ENCODE measurements at places on chromosomes 1 and 21.
A peak's percentile ranks its signal among the peaks of the same experiment; 100 is the strongest.

- no peak for DNase-seq
Measured at GRCh38 chr1:18760156-18760555, 99.3 kb downstream of the TAS1R2 start.

- no peak for DNase-seq
Measured at GRCh38 chr1:241432241-241432640, 75.2 kb upstream of the RGS7 start.

DNA sequence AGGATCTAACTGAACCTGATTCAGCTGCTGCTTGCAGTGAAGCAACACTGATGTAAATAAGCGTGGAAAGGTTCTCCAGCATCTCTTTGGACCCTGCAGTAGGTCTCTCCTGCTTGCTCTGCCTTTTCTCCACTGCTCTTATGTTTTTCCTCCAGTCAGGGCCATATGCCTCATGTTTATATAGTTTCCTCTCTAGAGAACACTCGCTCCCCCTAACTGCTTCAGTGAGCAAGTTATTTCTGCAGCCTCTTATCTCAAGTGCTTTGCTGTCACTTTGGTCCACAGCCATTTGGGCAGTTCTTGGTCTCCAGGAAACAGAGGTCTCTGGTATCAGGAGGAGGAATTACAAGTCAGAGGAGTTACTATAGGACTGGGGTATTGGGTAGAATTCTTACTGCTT is 5.3 kb downstream of the PRUNE1 start:
- DNase-seq = no peak

- no peak for DNase-seq
Measured at GRCh38 chr1:40341491-40342380, 24.6 kb upstream of the COL9A2 start.

- DNase-seq = no peak
Measured at GRCh38 chr1:159991513-159991912, 37.5 kb upstream of the SLAMF9 start.

GRCh38 chr1:35431173-35431599 is 126.0 kb downstream of the KIAA0319L start:
- DNase-seq = no peak

GRCh38 chr1:55275941-55276341 is 60.8 kb upstream of the USP24 start:
- no peak for DNase-seq

GRCh38 chr1:68347415-68347814 is 102.3 kb downstream of the RPE65 start:
- DNase-seq = no peak

GRCh38 chr1:177273141-177273540 is 102.4 kb downstream of the BRINP2 start:
- no peak for DNase-seq

- DNase-seq = peak; percentile 52
Measured at GRCh38 chr1:234768569-234769283, 158.7 kb upstream of the IRF2BP2 start.

DNA sequence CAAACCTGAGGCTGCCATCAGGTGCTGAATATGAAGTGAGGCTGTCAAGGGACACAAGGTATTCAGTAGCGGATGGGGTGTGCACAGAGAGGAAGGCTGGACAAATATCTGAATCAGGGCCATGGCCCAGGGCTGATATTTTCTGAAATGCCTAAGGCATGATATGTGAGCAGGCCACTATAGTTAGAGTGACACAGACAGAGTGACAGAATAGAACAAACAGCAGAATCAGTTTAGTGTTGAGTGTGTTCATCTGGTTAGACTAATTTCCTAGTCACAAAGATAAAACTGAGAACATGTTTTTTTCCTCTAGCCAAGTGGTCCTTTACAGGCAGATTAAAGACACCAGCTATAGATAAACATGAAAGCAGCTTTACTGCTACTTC is 3.9 kb downstream of the OVAAL start:
- DNase-seq = no peak

DNA sequence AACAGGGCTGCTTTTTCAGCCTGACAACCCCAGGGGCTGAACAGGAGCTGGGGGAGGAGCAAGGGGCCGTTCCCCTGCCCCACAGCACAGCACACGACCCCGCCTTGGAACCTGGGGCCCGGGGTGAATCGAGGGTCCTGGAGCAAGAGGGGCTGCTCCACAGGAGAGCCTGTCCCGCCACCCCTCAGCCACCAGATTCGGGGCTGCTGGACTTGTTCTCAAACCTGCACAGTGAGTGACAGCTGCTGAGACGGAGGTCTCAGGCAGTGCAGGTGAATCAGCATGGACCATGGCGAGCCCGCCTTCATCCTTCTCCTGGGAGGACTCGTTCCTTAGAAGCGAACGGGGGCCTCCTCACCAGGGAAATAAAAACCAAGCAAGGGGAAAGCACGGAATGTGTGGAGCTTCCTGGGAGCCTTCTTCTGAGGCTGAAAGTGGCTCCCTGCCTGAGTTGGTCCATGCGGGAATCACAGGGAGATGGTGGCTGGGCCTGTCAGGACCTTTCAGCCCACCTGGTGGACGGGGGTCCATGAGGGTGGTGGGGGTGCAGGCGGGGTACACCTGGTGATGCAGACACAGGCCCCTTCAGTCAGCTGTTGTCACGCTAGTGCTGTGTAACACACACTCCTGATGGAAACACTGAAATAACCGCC is 125.4 kb downstream of the SIK1 start:
- DNase-seq = no peak

DNA sequence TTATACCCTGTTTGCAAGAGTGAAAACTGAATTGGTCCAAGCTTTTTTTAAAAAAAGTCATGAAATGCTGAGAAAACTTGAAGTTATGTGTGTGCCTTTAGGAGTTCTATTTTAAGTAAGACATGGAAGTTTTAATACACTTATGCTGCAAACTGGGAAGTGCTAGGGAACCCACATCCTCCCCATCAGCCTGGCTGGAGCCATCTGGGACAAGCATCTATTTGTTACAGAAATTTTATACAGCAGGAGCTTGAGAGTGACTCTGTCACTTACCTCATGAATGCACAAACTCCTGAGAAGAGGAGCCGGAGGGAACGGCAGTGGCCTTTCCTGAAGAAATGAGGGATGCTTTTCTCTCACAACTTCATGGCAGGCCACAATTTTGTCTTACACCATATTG is 78.2 kb upstream of the SLC44A3 start:
- no peak for DNase-seq

DNA sequence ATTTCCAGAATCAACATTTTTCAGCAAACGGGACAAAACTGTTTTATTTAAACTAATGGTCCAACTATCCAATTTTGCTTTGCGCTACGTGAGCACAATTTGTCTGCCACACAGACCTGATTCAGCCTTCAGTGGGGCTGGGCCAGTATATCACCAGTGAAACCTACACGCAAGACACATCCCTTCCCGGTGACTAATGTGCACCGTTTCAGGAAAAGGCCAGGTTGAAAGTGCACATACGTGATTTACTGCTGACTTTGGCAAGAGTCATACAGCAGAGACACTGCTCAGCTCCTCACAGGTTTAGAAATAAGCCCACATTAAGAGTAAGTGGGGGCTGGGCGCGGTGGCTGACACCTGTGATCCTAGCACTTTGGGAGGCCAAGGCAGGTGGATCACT is 5.1 kb upstream of the TMEM51 start:
- DNase-seq = no peak

GRCh38 chr21:27157097-27157496 is 190.2 kb upstream of the ADAMTS5 start:
- DNase-seq = no peak

DNA sequence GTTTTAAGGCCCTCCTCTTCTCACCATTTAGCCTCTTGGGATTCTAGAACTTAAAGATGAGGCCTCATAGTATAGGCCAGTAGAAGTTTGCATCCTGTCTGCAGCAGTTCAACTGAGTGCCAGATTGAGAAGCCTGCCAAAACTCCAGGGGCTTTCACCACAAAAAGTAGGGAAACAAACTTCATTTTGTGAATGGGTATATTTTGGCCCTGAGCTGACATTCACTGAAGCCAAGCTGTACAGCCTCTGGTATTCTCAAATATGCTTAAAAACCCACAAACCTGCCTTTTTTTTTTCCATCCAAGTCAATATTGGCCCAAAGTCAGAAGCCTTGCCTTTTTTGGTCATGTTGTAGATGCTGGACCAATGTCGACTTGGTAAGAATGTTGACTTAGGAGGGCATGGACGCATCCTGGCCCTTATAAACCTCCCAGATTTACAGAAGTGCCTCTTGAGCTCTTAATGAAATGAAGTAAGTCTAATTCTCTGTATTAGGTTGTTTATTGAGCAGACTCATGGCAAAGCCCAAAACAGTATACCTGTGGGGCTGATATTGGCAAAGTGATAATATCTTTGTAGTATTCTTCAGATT is 337.5 kb downstream of the CHRM3 start:
- DNase-seq = no peak

DNA sequence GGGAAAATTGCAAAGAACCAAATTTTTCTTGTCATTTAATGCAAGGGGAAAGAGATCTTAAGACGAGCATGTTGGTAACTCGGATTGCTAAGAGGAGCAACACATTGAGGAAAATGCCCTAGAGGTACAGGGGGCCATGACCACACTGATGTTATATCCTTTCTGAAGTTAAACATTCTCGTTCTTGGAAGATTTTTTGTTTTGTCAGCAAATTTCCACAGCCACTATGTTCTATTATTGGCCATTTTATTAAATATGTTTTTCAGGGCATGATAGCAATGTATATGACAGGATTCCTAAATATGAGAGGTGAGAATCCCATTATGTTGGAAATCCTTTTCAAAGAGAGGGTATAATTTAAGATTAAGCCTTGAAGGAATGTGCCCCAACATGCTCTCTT is 627.2 kb upstream of the PKN2 start:
- DNase-seq = no peak

- no peak for DNase-seq
Measured at GRCh38 chr1:228005511-228006033, 1.2 kb upstream of the WNT3A start.

DNA sequence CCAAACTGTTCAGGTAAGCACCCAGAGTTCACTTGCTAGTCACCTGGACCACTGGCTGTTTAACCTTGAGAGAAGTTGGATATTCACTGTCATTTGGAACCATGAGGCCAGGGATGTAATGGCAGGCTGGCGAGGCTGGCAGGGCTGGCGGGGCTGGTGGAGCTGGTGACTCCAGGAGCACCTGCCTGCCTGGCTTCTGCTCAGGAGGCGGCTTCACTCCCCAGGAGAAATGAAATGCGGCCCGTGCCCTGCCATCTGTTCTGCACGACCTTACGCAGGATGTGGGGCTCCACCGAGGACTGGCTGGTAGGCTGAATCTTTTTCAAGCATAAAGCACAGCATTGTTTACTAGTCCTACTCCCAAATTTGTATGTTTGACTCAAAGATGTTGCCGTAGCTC is 22.7 kb upstream of the MX1 start:
- DNase-seq = no peak

DNA sequence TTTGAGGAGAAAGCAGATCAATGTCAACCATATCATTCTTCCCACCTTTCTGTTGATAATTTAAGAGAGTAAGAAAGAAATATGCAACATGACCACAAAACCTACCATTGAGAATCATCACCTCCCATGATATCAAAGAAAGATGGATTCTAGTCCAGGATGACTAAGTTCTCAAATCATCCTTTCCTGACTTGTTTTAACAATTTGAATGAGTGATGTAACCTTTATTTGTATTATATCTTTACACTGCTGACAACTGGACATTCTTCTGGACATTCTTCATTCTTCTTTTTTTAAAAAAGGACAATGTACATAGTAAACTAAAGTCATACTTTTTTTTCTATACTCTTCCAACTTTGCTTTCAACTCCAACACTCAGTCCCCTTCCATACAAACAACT is 9.5 kb downstream of the PSMB4 start:
- DNase-seq = no peak

DNA sequence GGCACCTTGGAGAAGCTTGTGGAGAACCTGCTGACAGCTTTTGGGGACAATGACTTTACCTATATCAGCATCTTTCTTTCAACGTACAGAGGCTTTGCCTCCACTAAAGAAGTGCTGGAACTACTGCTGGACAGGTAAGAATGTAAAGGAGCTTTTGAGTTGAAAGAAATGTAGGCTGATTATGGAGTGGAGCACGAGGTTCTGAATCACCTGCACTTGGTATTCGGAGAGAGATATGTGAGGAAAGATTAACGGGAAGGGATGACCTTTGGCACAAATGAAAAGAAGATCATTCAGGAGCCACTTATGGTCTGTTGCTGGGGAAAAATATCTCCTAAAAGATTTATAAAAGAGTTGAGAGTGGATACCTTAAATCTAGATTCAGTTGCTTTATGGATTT is 42.7 kb downstream of the RGL1 start:
- DNase-seq = no peak

GRCh38 chr1:167871331-167871730 is 42.6 kb downstream of the ADCY10 start:
- DNase-seq = no peak

DNA sequence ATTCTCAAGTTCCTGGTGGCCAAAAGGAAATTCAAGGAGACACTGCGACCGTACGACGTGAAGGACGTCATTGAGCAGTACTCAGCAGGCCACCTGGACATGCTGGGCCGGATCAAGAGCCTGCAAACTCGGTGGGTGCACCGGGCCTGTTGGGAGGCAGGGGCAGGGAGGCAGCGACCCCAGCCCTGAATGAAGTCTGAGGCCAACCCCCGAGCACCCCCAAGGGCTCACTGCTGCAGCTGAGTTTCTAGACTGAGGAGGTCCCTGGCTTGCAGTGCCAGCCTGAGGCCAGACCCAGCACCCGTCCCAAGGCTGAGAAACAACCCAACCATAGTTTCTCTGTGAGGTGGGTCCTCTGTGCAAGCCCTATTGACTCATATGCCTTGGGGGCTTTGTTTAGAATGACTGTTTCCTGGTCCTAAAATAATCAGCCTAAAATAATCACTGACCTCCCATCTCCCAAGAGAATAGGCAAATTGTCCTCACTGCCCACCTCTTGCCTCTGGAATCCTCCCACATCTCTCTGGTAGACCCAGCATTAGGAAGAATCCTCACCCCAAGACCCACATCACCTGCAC is 27.1 kb downstream of the CITED4 start:
- DNase-seq = no peak

GRCh38 chr1:48756683-48757316 is 19.9 kb downstream of the BEND5 start:
- DNase-seq = no peak

- no peak for DNase-seq
Measured at GRCh38 chr1:197485790-197486189, 217.7 kb downstream of the CRB1 start.

- DNase-seq = no peak
Measured at GRCh38 chr21:36193200-36193599, 36.6 kb downstream of the DOP1B start.

GRCh38 chr1:25369241-25369640 is 31.1 kb downstream of the TMEM50A start:
- no peak for DNase-seq
